ENCODE measurements at places on chromosomes 2 and 18.
A peak's percentile ranks its signal among the peaks of the same experiment; 100 is the strongest.

DNA sequence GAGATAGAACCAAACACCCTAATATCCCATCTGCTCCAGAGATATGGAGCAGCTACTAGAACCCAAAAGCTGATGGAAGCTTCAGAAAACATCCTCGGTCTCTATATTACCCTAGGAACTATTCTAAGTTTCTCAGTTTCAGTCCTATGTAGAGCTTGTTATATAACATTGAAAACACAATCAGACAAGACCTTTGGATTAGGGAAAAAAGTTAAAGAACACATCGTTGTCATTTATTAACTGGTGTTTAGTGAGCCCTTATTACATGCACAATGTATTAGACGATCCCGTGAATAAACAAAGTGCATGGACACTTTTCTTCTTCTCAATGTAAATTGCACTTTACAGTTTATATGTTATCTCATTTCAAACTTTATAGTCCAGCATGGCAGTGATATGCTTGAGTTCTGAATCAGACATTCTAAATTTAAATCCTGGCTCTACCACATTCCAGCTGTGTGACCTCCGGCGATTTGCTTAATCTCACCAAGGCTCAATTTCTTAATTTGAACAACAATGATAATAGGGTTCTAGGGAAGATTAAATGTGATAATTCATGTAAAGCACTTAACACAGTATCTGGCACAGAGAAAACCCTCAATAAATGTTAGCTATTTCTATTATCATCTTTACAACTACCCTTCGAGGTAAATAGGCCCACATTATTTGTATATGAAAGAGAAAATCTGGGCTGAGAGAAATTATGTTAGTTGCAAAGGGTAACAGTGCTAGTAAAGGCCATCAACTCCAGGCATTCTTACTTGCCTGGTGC is 83.6 kb upstream of the PIK3C3 start:
- no peak for DNase-seq

- no peak for DNase-seq
Observed at GRCh38 chr2:232242316-232242715, 136.2 kb upstream of the ALPP start.

DNA sequence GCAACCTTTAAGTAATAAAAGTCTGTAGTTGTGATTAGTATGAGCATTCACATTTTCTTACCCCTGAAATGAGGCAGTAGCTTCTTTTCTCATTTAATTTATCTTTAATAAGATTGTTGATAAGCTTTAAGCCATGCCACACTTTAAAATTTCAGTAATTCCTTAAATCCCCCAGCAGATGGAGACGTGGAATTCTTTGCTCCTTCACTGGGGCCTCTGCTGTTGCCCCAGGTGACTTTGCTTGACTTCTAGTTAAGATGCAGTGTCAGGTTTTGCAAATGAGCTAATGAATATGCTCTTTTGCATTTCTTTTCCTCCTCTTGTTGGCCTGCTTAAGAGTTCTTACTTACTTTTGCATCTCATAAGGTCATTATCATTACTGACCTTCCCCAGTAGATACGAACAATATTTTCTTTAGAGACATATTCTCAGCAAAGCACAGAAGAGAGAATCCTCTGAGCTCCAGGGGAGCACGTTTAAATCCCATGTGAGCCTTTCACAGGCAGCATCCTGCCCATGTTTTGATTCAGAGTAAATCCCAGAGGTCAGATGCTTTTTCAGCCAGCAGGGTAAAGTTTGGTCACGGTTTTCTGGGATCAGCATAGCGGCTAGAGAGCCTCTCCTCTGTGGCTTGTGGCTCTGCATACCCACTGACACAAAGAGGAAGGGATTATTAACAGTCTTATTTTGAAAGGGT is 222.9 kb downstream of the PTPRM start:
- DNase-seq: peak; percentile 39

GRCh38 chr2:66899109-66899508 is 464.2 kb downstream of the MEIS1 start:
- DNase-seq: no peak

DNA sequence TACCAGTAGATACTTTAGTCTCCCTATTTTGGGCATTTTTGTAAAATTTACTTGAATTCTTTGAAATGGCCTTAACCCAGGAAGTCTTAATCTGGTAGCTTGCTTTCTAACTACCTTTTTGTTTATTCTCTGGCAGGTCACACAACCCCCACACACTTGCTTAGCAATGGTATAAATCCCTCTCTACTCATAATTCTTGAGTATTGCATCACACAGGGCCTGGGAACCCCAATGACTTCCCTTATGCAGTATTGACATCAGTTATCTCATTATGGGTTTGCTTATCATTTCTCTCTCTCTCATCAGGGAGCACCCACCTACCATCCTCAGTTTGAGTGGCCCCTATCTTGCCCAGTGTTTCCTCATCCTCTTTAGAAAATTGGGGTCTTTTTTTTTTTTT is 207.1 kb downstream of the KCNS3 start:
- DNase-seq: no peak

- DNase-seq: no peak
Observed at GRCh38 chr2:240477916-240478315, 42.5 kb downstream of the GPC1 start.

Data from spinal cord (tissue), 10 donors.